CD4-positive, alpha-beta T cell treated with Interleukin-6 at 100 ng/mL for 8 hours (primary cell): ENCODE measurements at places on chromosomes 12 and 14.

GRCh38 chr14:65492266-65492665 lies 79.7 kb downstream of the FUT8 start:
- no peak for DNase-seq

DNA sequence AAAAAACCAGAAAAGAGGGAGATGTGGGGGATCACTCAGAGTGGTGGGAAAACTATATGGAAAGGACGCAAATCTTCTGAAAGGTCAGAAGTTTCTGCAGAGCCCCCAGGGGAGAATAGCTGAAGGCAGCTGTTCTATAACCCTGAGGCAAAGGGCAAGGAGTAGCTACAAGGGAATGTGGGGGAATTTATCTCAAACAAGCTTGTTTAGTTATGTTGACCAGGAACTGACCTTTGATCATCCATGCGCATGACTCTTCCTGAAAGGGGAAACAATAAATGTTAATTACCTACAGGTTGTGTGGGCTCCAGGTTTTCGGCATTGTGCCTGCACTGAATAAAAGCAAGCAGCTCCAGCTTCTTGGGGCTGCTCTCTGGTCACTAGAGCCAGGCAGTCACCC lies 968.5 kb downstream of the AACS start:
- DNase-seq, result no peak

DNA sequence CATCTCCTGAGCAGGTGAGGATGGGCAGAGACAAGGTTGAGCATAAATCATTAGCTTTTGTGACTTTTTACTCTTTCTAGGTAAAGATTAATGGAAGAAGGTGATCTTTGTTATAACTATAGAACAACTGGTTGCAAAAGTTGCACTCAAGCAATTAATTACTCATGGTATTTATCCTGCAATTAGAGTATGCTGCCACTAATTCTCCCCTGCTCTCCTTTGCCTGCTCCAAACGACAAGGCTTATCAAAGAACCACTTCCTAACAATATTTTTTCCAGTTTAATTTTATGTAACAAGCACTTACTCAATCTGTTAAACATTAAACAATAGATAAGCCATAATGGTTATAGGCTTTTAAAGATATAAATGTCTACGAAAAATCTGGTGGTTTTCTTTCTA lies 189.9 kb upstream of the PELI2 start:
- no peak for DNase-seq

DNA sequence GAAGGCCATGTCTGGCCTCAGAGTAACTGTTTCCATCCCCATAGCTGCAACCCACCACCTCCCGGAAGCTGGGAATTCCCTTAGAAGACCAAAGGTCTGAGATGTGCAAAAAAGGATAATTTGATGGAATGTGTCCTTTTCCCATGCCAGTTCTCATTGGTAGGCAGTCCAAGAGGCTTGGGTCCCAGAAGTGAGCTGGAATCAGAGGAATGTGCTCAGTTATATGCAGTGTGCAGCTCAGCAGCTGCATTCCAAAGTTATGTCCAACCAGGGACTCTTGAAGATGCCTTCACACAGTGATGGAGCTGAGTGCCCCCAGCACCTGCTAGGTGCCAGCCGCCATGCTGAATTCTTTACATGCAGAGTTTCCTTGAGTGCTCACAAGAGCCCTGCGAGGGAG lies 583.9 kb upstream of the TBX3 start:
- no peak for DNase-seq

DNA sequence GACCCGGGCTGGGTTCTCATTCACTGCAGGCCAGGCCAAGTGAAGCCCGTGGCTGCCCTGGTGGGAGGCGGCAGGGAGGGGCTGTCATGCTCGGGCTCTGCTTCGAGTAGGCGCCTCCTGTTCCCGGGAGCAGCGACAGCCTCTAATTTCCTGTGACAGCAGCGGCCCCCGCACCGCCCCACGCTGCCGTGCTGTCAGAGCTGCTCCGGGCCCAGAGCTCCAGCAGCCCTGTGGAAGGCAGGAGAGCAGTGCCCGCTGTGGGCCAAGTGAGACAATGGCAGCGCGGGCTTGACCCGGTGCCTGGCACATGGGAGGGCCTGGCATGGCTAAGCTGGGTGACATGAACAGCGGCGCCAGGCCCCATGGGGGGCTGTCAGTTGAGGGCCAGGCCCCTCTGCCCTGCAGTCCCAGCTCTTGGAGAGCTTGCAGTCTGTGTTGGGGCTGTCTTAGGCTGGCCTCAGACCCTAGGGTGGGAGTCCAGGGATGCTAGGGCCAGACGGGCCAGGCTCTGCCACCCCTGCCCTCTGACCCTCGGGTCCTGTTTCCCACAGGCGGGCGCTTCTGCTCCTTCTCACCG lies 5.1 kb downstream of the TRMT61A start:
- no peak for DNase-seq

DNA sequence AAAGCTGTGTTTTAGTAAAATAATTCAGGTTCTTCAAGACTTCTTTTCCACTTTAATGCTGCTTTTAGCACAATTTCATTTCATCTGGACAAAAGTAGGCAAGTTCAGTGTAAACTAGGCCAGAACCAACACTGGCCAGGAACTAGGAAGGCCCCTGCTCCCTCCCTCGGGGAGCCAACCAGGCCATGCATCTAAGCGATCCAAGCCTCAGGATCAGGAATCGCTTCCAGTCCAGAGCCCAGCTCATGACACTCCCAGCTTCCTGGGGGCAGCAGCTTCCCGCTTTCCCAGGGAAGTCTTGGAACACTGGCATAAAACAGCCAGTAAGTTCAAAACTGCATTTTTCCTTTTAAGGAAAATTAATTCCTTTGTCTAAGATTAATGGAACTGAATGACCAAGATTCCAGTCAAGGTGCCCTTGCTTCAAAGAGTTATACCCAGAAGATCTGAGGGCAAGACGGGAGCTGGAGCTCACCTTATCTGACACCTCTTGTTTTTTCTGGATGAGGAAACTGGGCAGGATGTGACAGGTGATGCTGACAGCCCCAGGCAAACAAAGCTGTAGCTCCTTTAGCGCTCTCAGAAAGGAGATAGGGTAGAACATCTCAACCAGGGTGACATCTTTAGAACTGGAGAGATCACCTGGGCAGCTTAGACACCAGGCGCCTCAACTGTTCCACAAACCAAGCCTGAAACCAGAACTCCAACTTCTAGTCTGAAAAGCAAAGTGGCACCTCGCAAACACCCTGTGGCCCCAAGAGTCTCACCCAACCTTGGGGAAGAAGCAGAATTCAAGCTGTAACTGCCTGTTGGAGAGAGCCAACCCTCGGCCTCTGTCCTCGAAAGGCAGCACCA lies 61.4 kb upstream of the PNMA1 start:
- no peak for DNase-seq

DNA sequence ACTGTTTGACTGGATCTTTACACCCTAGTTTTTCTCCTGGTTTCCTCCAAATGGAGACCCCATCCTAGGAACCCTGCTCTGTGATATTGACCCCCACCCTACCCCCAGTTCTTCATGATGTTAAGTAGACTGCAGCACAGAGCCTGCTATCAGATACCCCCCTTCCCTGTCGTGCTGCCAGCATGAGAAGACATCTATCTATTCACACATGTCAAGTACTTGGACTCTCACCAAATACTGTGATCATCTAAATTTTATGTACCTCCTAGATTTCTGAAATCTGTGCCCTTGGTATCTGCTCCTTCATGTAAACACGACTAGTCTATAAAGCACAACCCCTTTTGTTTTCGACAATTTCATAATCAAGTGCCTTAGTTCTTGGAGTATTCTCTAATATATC lies 38.9 kb downstream of the FERMT2 start:
- no peak for DNase-seq

DNA sequence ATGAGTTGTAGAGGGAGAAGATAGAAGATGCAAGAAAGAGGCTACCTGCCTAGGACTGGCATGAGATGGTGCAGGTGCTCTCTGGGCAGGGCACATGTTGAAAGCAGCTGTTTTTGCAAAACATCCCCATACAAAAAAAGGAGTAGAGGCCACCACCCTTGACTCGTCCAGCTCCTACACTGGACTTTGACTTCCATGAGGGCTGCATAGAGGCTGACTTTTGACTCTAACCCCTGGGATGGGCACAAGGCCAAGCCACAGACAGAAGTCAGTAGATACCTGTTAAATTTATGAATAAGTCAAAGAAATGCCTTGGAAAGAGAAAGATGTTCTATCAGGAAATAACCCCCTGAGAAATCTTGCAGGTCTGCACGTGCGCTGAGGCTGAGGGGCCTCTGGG lies 1139.1 kb upstream of the TMEM132C start:
- DNase-seq, result no peak

- peak; percentile 77 for DNase-seq
Measured at GRCh38 chr12:46217541-46218321, 51.1 kb downstream of the SLC38A1 start.

GRCh38 chr14:33068040-33068439 lies 129.4 kb downstream of the NPAS3 start:
- DNase-seq, result no peak

DNA sequence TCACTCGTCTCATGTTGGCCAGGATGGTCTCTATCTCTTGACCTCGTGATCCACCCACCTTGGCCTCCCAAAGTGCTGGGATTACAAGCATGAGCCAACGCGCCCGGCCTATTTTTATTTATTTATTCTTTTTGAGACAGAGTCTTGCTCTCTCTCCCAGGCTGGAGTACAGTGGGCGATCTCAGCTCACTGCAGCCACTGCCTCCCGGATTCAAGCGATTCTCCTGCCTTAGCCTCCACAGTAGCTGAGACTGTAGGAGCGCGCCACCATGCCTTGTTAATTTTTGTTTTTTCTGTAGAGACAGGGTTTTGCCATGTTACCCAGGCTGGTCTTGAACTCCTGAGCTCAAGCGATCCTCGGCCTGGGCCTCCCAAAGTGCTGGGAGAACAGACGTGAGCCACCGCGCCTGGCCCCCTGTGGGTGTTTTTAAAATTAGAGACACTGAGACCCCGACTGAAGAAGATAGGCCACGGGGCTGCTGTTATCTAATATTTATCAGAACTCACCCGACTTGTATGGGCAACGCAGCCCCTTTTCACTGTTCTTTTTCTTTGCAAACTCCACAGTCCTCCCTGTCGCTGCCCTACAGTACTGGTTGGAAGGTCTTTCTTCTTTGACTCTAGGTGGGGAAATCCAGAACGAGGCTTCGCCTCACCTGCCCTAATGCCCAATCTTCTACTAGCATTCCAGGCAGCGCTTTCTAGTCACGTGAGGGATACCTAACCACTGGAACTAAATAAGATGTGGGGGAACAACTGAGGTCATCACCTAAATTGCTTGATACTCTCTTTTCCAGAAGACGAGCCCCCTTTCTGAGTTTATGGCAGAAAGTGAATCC lies 1.4 kb upstream of the GABARAPL1 start:
- no peak for DNase-seq

- DNase-seq, result no peak
Measured at GRCh38 chr12:94070520-94070919, 77.9 kb upstream of the PLXNC1 start.

DNA sequence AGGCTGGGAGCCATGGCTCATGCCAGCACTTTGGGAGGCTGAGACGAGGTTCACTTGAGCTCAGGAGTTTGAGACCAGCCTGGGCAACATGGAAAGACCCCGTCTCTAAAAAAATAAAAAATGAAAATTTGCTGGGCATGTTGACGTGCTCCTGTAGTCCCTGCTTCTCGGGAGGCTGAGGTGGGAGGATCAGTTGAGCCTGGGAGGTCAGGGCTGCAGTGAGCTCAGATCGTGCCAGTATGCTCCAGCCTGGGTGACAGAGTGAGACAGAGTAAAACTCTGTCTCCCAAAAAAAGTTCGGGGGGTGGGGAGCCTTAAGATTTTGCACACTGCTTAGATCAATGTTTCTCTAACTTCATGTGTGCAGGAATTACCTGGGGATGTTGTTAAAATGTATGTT lies 30.9 kb downstream of the ATP2A2 start:
- no peak for DNase-seq

DNA sequence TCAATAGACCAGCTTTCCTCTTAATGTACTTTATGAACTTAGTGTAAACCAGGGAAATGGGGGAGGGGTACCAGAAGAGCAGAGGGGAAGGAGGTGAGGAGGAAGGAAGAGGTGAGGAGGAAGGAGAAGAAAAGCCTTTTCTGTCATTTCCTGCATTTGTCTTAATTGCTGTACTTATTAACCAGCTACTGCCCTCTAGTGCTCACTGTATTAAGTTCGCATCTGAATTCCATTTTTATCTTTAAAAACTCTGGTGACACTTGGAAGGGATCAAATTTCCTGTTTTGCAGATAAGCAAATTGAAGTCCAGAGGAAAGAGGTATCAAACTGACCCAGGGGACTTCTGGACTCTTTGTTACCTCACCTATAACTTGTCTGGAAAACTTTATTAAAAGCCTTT lies 22.2 kb downstream of the MANSC1 start:
- peak; percentile 68 for DNase-seq

DNA sequence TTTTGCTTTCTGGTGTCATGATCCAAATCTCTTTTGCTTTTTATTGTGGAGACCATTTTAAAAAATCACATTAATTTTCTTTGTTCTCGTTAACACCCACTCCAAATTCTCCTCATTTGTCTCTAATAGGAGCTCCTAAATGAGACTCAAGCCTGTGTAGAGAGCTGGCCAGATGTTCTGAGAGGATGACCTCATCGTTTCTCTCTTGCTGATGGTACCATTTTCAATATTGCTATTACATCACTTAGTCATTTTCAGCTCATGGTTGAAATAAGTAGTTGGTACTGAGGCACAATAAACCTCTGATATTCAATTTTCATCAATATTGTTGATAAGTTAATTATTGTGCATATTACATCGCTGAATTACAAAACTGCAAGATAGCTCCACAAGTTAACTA lies 31.5 kb downstream of the SPTB start:
- no peak for DNase-seq

DNA sequence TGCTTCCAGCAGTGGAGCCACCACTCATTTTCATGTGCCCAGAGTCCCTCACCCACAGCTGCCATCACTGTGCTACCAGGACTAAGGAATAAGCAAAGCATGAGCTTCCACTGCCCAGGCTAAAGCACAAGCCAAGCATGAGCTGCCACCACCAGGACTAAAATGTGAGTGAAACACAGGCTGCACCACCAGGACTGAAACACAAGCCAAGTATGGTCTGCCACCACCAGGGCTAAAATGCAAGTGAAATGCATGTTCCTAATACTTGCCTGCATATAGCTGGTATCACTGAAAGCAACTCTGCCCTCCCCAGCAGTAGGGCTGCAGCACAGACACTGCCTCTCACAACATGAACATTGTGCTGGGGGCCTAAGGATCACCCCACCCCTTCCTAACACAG lies 30.0 kb downstream of the CEP83 start:
- DNase-seq, result no peak

DNA sequence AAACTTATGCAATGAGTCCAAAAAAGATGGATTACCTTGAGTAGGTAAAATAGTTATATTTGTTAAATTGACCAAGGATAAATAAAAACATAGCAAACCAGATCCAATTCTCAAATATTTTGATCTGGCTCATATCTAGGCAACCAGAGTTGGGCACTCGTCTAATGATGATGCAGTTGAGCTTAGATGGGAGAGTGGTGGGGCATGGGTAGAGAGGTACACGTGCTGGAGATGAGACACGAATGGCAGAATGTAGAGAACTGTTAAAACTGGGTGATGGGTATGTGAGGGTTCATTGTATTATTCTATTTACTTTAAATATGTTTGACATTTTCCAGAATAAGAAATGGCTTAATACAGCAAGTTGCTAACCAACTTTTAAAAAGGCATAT lies 7.6 kb upstream of the RNF34 start:
- DNase-seq, result no peak

- no peak for DNase-seq
Measured at GRCh38 chr12:59823567-59823966, 227.7 kb downstream of the SLC16A7 start.

- DNase-seq, result no peak
Measured at GRCh38 chr12:12542964-12543363, 19.7 kb downstream of the DUSP16 start.

- no peak for DNase-seq
Measured at GRCh38 chr12:50925920-50926319, 26.4 kb upstream of the HIGD1C start.

- peak; percentile 76 for DNase-seq
Measured at GRCh38 chr14:106790189-106791036, 1264.0 kb downstream of the TMEM121 start.
